HEK293T (cell line): ENCODE measurements at places on chromosomes 6 and 20.

GRCh38 chr6:45637611-45638257, 260.0 kb upstream of the SUPT3H start:
- no peak for DNase-seq

DNA sequence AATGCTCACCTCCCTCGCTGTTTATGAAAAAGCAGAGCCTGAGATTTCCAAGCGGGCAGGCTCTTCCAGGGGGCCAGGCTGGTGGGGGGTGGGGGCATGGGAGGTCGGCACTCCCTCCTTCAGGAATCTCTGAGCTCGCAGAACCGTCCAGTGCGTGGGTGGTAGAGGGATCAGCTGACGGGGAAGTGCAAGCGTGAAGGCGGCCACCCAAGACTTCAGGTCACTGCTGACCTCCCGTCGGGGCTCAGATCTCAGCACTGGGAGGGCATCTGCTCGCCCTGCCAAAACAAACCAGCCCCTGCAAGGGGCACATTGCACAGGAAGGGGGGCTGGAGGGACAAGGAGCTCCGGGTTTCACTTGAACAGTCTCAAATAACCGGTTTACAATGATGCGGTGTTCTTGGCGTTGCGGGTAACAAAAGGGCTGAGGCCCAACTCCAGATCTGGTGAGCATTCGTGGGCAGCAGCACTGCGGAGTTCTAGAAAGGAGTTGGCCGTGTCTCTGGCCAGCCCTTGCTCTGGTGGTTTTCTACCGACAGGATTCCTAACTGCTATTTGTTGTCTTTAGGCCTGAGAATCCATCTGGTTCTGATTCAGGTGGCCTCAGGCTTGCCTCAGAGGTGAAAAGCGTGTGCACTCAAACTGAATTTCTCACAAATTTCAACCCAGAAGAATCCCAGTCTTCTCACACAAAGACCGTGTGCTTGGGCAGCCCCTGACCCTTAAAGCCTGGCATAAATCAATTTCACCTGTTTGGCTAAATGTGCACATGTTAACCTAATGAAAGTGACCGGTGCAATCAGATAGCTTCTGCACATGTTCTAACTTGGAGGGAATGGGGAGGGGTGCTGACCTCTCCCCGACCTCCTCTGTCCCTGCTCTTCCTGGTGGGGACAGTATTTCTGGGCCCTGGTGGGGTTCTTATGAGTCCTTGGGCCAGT, 191.6 kb downstream of the MYLK4 start:
- DNase-seq: no peak

DNA sequence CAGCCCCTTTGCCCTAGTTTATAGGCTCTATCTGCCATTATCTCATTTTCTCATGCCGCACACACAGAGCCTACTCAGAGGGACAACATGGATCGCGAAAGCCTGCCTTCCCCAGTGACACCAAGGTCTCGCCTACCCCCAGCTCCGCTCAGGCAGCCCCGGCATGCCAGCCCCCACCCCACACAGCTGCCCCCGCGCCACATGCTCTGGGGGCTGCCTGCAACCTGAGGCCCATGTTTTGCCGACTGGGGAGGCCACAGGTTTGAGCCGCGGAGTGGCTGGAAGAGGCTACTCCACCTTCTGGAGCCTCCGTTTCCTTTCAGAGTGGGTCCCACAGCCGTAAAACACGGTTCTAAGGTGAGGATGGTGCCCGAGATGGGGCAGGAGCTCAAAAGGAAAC, 102.1 kb downstream of the ASXL1 start:
- DNase-seq: no peak

DNA sequence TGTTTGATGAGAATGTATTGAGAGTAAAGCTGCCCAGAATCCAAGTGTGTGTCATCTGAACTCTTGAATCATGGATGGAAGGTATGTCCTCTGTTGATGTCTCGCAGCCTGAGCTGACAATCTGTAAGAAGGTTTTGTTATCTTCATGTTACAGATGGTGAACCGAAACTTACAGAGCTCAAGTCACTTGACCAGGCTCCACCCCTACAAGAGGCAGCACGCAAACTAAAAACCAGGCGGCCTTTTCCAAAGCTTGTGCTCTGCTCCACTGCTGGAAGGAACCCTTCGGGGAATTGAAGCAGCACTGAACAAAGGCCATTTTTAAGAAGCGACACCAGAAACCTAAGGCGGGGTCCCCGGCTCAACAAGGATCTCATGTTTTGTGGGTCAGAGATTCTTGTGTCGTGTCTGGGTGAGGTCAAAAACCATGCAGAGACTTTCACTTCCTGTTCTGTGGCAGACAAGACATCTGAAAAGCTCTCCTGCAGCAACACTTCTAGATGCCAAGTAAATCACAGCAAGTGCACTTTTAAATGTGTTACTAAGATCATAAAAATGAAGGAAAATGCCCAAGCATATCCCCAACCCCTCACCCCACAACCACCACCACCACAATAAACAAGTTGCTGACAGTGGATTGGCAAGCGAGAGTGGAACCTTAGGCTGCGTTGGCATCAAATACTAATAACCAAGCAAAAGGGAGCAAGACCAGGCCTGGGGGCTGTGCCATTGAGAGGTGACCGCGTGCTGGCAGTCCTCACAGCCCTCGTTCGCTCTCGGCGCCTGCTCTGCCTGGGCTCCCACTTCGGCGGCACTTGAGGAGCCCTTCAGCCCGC, 27.3 kb downstream of the NQO2 start:
- no peak for DNase-seq

GRCh38 chr6:109852713-109853112, 125.4 kb upstream of the GPR6 start:
- no peak for DNase-seq

DNA sequence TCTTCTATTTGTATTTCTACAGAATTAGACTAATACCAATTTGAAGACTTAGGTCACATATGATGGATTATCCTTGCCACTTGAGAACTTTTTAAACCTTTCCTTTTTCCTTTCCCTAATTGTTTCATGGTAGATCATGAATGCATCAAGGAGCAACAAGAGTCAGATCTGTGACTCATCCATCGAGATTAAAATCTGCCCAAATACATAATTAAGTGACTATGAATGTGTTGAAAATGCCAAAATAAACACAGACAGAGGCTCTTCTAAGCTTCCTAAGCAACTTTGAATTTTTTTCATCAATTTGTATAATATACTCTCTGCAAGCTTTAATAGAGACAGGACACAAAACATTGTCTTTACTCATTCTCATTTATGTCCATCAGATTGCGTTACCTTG, 23.5 kb upstream of the HTR1E start:
- DNase-seq: no peak
